ENCODE measurements at places on chromosomes 7 and 10.

- DNase-seq: peak; percentile 44
These were observed 21.4 kb downstream of the SLF2 start for GRCh38 chr10:100934084-100934659.

- DNase-seq: no peak
These were observed 263.8 kb upstream of the ZNF32 start for GRCh38 chr10:43912469-43912868.

- no peak for DNase-seq
These were observed 101.5 kb upstream of the MTPN start for GRCh38 chr7:136078630-136079029.

DNA sequence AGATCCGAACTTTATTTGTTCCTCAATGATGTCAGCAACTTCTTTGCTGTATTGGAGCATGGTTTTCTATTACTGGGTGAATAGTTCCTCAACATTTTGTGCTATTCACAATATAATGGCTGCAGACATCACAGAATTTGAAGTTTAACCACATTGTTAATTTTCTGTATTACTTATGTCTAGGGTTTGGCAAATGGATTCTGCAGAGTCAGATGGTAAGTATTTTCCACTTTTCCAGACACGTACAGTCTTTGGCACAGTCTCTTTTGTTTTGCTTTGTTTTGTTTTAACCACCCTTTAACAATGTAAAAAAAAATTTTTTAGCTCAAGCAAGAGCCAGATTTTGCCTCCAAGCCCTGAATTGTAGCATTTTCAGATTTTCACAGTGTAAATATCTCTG is 36.8 kb upstream of the FOXK1 start:
- no peak for DNase-seq

DNA sequence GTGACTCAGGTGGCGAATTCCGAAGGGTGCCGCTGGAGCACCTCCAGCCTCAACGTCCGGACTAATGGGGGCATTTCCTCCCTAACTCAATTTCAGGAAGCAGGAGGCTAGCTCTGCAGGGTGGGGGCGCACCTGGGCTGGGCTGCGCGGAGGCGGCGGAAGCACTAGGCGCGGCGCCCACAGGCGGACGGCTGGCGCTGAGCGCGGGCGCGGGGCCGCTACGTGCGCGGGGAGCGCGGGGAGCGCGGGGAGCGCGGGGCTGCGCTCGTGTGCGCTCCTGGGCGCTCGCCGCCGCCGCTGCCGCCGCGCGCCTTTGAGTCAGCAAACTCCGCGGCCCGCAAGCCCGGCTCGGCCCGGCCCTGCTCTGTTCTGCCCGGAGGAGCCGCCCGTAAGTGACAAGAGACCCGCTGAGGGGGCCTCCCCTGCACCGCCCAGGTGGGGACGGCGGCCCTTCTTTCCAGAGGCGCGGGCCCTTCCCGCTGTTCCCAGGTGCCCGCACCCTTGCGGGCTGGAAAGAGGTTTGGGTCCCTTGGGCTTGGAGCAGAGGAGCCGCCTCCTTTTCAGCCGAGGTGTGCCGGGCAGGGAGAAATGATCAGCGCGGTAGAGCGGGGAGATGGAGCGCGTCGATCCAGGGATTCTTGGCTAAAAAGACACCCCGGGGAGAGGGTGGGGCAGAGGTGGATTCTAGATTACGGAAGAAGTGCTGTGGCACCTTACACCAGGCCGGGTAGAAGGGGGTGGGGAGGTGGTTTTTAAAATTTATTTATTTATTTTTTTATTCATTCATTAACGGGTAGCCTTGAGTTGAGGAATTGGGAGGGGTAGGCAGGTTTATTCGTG is at the start of gene SNX10:
SNX10 (plus strand) TSS at position 164 of the 840 bp plus-strand sequence. CDS start 54,581 bp downstream, outside the sequence.
- peak; percentile 91 for DNase-seq

GRCh38 chr7:90383422-90383821 is 19.8 kb upstream of the CLDN12 start:
- no peak for DNase-seq

DNA sequence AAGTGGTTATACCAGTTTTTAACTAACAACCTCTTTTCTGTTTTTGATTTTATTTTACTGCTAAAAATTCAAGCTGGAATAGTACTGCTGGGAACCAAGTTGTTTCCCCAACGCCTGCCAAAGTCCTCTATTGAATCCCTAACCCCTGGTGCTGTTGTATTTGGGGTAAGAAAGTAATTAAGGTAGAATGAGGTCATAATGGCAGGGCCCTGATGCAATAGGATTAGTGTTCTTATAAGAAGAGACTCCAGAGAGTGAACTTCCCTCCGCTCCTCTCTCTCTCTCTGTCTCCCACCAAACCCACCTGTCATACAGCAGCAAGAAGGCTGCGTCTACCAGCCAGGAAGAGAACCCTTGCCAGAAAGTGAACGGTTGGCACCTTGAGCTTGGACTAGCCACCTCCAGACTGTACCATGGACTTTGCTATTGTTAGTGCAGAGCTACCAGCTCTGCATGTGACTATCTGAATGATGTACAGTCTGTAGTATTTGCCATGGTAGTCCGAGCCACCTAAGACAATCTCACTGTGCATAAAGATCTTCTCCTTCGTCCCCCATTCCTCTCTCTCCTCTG is 86.5 kb upstream of the KLF6 start:
- DNase-seq: no peak

DNA sequence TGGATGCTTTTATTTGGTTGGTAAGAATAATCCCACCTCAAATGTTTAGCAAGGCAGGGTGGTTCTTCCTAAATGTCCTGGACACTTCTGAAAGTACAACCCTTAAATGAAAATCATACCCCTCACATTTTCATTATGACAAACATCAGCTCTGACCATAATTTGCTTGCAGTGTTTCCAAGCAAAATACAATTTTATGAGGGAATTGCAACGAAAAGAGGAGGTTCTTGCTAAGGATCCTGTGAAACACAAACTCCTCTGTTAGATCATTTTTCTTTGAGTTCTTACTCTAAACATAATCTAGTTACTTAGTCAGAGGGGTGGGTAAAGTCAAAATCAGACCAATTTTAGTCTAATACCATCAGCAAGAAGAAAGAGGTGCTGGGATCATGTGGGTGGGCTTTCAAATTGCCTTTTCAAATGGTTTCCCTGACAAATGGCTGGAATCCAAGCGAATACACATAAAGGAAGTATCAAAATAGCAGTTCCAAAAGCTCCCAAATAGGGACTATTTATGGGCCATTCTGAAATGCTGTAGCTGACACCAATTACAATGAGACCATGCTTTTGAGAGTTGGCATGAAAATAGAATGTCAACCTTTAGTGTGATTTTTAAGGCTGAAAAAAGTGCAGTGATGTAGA is 164.9 kb upstream of the INHBA start:
- no peak for DNase-seq

DNA sequence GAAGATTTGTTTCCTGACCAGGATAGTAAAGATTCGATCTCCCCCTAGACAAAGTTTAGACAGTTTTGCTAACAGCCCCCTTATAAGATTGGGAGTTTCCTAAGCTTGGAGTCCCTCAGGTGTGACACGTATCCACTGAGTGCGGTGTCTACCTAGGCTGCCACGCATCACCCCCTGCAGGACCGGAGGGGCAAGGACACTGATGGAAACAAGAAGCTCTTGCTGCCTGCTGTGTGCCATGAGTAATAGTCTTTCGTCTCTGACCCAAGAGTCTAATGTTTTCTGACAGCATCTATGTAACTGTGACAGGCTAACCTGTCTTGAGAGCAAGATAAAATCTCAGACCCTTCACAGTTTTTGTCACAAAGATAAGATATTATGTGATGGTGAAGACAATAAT is 173.5 kb downstream of the SEMA3E start:
- peak; percentile 25 for DNase-seq

DNA sequence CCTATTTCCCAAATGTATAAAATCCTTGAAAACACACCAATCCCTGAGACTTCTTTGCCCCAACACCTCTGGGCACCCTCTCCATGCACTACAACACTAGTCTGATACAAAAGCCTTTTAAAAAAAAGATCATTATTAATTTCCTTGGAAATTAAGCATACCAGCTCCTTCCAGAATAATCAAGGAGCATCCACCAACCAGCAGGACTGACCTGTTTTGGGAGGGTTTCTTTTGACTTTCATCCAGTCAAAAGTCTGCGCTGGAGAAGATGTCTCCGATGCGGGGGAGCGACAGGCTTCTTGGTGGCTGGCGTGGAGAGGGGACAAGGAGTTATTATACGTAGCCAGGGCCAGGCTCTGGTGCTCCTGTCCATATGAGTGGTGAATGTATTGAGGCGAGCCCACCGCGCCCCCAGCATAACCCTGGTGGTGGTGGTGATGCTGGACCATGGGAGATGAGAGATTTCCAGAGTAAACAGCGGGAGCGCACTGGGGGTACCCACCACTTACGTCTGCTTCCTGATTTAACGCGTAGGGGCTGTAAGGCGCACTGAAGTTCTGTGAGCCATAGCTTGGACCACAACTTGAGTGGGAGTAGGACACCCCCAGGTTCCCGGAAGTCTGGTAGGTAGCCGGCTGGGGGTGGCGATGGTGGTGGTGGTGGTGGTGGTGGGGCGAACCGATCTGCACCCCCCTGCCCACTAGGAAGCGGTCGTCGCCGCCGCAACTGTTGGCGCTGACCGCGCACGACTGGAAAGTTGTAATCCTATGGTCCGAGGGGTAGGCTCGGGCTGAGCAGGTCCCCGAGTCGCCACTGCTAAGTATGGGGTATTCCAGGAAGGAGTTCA is 527 bp downstream of the HOXA1 start:
- no peak for DNase-seq

GRCh38 chr10:36725581-36726520 is 399.5 kb upstream of the ANKRD30A start:
- peak; percentile 16 for DNase-seq

DNA sequence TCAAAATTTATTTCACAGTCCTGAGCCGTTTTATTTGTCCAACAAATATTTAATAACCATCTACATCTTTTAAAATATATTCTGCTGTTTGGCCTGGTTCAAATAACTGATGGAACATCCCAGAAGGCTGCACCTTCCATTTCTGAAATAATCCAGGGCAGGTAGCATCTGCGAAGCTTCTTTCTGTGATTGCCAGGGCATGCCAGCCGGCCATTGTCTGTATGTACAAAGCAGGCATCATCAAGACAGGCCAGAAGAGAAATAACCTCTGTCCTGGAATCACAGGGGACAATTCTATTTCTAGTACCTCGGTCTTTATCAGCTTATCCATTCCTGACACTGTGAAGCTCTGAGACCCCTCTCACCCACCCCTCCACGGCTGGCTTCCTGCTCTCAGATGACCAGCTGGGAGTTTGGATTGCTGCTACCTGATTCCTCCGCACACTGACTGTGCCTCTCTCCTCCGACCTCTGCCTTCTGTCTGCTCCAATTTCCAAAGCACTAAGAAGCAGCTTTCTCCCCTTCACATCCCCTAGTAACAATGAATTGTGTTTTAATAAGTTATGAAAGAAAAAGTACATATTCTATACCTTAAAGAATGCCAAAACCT is 8.0 kb downstream of the DGKI start:
- no peak for DNase-seq

- no peak for DNase-seq
These were observed 124.2 kb upstream of the SEM1 start for GRCh38 chr7:96833676-96834453.

- no peak for DNase-seq
These were observed 9.7 kb downstream of the FHIP2A start for GRCh38 chr10:114831186-114831867.

GRCh38 chr10:47282657-47283018 is 17.4 kb upstream of the GDF10 start:
- no peak for DNase-seq

DNA sequence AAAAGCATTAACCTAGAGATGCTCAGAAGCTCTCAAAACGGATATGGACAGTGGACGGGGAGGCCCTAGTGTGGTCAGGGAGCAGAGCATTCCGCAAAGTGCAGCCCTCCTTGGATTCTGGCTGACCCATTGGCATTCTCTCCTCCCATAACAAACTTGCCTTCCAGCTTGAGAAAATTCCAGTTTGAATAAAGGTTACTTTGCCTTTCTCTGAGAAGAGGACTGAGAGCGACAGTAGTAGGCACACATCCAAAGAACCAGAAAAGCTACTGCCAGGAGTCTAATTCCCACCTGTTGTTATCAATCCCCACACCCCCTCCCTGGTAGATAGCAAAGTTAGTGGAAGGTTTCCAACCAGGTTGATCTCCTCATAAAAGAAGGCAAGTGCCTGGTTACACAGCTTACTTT is 84.7 kb upstream of the TRIL start:
- DNase-seq: no peak

DNA sequence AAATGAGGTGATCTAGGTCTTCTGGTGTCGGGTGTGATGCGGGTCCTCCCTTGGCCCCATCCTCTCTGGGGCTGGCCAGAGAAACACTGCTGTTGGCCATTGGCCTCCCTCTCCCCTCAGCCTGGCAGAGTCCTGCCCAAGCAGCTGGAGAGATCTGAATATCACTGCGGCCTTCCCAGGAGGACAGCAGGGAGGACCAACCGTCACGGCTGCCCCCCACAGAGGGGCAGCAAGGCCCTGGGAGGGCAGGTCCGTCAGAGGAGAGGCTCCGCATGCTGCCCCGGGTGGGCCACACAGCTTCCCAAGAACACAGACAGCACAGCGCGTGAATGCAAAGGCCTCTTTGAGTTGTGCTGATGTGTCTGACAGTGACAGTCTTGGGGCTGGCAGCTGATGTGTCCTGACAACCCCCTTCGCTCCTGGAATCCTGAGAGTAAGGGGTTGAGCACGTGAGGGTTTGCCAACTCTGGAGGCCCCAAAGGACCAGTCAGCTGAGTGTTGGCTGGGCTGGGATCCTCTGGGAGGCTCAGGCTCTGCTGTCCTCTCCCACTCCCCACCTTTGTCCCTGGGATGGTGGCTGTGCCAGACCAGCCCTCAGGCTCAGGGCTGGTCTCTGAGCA is 132.5 kb upstream of the UNC5B start:
- no peak for DNase-seq

GRCh38 chr7:85995101-85995500 is 648.6 kb upstream of the GRM3 start:
- DNase-seq: no peak

DNA sequence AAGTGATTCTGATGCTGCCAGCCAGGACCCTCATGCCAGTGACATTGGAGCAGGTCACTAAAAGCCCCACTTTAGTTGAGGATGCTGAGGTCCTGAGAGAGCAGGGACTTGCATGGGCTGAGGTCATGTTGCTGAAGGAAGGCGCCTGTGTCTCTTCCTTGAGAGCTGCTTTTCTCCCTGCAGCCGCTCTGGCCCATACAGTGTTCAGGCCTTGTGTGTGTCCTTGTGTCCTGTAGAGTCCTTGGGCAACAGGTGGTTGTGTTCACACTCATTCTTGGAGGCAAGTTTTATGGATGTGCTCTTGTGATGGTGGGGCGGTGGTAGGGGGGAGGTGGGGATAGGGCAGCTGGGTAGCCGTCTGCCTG is 33.3 kb downstream of the TSPAN14 start:
- no peak for DNase-seq

GRCh38 chr10:130686689-130687300 is 550.6 kb downstream of the GLRX3 start:
- DNase-seq: peak; percentile 39

DNA sequence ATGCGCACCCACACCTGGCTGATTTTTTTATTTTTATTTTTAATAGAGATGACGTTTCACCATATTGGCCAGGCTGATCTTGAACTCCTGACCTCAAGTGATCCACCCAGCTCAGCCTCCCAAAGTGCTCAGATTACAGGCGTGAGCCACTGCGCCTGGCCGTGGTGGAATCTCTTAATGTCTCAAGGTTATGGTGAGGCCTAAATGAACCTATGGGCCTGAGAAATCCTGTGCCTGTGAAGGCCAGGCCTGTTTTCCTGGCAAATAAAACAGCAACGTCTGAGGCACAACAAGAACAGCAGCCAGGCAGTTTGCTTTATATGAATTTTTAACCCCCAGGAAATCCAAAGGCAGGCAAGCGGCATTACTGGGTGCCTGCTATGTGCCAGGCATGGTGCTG is 297.5 kb upstream of the ZMIZ1 start:
- DNase-seq: no peak

GRCh38 chr10:16297642-16298041 is 139.2 kb upstream of the PTER start:
- no peak for DNase-seq

- DNase-seq: peak; percentile 88
These were observed 271.7 kb downstream of the TRIL start for GRCh38 chr7:28686418-28686800.
